ENCODE measurements at places on chromosomes 7 and 10.

DNA sequence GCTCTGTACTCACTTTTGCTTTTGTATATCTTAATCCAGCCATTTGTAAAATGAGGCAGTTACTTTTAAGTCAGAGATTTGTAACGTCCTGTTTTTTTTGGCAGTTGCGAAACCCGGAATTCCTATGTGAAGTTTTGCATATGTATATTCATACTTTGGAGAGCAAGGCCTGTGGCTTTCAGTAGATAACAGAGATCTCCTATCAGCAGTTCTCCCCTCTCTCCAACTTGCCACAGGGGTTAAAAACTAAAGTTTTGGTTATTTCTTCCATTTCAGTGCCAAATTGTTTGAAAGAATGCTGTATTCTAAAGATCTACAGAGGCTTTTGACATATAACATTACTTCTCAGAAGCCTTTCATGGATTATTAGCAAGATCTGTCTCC is 102.4 kb downstream of the EXOC4 start:
- DNase-seq = no peak

DNA sequence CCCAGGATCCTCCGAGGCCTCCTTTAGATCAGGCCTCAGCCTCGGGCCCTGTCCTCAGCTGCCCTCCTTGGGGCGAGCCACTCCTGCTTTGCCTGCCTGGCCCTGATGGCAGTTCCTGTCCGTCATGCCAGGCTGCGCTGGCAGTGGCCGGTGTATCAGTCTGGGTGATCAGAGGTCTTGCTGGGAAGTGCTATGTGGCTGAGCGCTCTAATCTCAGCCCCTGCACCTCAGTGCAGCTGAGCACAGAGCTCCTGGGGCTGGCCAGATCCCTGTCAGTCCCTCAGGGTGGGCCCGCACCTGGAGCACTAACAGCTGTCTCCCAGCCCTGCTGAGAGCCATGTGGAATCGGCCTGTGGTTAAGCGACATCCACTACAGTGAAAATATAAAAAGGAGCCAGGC is 14.8 kb upstream of the CFAP46 start:
- no peak for DNase-seq

DNA sequence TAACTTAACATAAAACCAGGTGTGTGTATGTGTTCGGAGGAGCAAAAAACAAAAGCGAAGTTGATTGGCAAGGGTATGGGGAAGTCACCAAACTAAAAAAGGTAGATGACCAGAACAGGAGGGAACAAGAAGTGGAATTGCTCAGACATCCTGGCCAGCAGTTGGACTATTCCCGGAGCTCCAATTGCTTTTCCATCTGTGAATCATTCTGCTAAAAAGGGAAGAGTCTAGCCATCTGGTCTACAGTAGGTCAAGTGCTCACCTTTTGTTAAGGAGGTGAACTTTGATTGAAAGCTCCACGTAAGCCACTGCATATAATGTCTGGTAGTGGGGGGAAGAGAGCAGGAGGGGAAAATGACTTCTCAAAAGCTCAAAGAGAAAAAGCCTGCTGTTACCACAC is 50.0 kb upstream of the BET1 start:
- DNase-seq = no peak

DNA sequence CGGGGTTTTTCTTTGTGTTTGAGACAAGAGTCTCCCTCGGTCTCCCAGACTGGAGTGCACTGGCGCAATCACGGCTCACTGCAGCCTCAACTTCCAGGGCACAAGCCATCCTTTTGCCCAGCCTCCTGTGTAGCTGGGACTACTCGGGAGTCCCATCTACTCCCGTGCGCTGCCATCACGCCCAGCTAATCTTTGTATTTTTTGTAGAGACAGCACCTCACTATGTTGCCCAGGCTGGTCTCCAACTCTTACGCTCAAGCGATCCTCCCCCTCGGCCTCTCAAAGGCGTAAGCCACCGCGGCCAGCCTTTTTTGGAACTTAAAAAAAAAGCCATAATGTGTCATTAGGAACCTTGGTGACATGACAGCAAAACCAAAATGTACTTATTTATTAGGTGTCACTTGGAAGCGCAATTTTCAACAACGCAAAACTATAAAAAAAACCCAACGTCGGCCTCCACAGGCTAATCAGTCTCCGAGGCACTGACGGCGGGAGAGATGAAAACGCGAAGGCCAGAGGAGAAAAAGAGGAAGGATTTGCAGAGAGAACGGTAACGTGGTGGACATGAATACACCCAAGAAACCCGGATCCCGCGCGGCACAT is 911 bp upstream of the HNRNPH3 start:
- DNase-seq = no peak

GRCh38 chr7:39094731-39095130 is 117.0 kb downstream of the POU6F2 start:
- DNase-seq = no peak
